ENCODE measurements at places on chromosomes 11 and 22.

DNA sequence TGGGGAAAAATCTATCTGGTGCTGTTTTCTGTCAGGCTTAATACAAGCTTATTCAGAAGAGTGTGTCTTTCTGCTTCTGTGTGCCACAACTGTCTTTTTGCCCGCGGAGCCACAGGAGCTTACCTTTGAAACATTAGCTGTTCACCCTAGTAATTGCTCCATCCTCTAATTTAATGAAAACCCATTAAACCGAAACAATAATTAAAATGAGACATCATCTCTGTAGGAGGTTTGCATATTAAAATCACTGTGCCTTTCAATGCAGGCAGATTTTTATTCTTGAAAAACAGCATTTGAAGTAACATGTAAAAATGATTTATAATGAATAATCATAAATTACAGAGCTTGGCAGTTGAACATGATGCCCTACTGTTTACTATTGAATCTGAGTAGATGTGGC lies 102.3 kb downstream of the NELL1 start:
- no peak for DNase-seq

DNA sequence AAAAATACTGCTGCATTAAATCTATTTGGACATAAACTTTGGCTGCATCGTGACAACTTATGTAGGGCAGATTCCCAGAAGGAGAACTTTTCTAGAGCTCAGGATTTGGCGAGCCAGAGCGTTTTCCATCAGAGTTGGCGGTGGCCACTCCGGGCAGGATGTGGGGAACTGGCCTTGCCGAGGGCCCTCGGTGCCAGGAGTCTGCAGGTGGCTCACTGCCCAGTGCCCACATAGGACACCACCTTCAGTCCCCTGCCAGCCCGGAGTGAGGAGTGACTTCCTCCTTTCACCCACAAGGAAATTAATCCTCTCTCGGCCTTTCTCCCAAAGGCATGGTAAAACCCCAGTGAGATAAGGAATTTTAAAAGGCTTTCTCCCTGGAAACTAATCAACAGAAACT lies 1.6 kb upstream of the LGALS2 start:
- no peak for DNase-seq

GRCh38 chr11:103870821-103871309 lies 165.6 kb upstream of the DDI1 start:
- DNase-seq, result no peak

DNA sequence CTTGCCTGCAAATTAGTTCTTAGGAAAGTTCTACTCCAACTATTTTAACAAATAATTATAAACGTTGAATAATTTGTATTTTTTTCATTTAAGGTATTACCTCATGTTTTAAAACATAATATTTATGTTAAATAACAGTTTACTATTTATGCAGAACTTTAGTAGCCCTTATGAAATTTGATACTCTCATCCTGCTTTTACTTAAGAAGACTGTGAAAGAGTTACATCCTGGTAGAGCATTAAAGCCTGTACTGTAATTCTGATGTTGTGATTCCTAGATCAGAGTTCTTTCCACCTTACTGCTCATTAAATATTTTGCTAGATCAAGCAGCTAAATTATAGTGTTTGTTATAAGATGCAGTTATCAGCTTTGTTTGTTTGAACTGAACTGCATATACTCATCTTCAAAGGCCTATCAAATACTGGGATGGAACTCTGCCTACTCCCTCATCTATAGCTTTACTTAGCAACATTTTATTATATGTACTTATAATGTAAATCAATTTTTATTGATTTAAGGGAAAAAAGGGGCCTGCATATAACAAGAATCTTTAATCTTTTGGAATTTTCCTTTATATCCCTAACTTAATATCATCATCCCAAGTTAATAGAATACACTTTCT lies 304.2 kb downstream of the DYNC2H1 start:
- no peak for DNase-seq

DNA sequence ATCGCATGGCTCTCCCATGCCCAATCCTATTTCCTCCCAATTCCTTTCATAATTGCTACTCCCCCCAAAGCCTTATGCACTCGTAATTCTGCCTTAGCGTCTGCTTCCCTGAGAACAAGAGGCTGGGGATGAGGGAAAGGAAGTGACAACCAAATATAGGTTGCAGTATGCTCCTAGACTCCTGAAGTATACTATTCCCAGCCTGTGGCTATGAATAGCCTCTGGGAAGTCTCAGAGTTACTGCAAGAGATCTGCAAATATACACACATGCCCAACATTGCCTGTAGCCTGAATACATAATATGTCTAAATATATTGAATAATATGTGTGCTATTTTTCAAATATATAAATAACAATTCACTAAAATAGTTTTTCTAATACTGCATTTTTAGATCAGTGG lies 96.1 kb upstream of the CD44 start:
- no peak for DNase-seq

GRCh38 chr11:8788616-8789015 lies 106.0 kb downstream of the RPL27A start:
- DNase-seq, result no peak

DNA sequence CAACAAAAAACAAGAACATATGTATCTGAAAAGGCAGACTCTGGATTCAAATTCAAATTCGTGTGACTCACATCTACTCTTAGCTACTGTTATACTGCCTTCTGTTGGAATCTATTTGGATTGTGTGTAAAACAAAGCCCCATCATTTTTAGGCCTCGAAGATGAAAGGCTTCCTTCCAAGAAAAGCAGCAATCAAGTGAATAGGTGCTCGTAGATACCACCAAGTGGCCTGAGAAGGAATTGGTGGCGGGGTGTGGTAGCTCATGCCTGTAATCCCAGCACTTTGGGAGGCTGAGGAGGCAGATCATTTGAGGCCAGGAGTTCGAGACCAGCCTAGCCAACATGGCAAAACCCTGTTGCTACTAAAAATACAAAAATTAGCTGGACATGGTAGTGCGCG lies 4.2 kb downstream of the GRAMD1B start:
- no peak for DNase-seq

GRCh38 chr11:91264481-91264880 lies 960.1 kb upstream of the FAT3 start:
- DNase-seq, result no peak

DNA sequence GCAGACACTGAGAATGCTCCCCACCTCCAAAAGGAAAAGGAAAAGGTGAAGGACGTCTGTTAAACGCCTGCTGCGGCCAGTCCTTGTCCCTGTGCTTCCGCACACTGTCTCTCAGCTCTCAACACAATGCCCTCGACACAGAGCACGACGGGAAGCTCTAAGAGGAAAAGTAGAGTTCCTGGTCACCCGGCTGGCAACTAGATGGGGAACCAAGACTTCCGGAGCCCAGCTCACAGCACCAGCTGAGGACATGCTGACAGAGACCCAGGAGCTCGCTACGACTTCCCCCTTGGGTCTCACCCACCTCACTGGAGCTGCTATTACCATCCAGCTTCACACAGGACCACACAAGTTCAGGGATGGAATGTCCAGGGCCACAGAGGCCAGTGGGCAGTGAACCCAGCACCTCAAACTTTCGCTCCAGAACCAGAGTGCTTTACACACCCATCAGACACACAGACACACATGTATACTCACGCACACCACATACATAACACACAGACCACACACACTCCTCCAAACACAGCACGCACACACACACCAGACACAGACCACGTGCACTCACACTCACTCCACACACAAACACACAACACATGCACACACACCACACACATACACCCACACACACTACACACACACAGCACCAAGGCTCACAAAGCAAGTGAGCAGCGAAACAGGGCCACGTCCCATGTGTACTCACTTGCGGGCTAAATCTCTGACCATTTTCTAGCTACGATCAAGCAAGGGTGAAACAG lies 9.6 kb downstream of the SULT4A1 start:
- no peak for DNase-seq

DNA sequence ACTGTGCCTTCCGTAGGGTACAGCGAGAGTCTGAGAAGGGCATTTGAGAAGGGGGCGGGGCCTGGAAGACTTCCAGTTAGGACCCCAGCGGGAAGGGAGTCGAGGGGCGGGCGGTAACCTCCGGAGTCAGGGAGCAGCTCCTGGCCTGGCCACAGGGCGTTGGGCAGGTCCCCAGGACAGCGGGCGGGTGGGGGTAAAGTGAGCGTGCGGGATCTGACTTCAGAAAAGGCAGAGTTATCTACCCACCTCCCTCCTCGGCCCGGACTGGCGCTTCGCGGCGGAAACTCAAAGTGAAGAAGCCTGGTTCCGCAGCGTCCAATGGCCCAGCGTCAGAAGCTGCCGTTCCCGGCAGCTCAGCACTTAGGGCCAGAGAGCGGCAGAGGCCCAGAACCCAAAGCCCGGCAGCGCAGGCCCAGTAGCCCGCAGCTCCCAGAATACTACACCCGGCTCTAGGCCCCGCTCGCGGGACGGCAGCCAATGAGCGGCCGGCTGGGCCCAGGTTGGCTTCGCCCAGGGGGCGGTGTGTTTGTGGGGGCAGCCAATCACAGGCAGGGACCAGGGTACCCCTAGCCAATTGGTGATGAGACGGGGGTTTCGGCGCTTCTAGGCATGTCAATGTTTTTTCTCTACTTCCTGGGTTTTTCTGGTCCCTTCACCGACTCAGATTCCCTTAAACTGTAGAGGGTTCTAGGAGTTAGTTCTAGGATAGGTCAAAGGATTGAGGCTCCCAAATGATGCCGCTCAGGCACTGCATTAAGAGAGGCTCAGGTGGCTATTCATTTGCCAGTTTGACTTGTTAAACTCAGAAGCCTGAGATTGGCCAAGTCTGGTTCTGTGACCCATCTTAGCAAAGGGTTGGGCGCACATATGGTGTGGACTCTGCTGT lies at the start of gene TRIM68:
Gene TRIM68 (minus strand): TSS at position 451 of the 886 bp plus-strand sequence. CDS start 2,727 bp downstream, outside the sequence.
- peak; percentile 75 for DNase-seq

- no peak for DNase-seq
Observed at GRCh38 chr22:34804604-34805003, 261.4 kb upstream of the ISX start.

DNA sequence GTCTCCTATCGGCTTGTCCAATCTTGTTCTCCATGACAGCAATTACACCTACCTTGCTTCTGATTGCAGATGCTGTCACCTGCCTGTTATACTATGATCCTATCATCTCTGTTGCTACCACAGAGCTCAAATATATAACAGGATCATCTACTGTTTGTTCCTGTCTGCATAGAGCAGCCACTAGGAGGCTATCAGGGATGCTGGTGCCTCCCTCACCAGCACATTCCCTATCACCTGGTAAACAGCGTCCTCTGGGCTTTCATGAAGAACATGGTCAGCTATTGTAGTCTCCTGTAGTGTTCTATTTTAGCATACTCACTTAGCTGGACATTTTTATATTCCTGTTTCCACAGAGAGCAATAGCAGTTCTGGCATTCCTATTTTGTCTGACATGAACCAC lies 87.8 kb upstream of the FAT3 start:
- DNase-seq, result no peak

- DNase-seq, result no peak
Observed at GRCh38 chr11:112363527-112363926, 102.9 kb upstream of the PLET1 start.

GRCh38 chr22:29044657-29045176 lies 16.9 kb downstream of the C22orf31 start:
- no peak for DNase-seq

DNA sequence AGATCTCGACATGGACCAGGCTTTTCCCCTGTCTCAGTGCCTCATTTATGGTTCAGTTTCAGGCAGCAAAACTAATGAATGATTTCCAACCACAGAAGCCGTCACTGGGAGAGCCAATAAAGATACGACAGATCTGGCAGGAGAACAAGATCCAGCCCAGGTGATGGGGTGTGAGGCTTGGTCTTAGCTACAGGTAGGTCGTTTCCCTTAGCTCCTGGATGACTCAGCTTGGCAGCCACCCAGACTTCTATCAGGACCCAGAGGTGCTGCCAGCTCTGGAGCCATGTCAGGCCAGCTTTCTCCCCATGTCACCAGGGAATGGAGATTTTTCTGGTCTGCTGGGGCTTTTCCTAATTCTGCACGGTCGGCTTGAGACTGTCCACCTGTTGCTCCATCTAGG lies 36.3 kb upstream of the APOBEC3A start:
- peak; percentile 50 for DNase-seq

DNA sequence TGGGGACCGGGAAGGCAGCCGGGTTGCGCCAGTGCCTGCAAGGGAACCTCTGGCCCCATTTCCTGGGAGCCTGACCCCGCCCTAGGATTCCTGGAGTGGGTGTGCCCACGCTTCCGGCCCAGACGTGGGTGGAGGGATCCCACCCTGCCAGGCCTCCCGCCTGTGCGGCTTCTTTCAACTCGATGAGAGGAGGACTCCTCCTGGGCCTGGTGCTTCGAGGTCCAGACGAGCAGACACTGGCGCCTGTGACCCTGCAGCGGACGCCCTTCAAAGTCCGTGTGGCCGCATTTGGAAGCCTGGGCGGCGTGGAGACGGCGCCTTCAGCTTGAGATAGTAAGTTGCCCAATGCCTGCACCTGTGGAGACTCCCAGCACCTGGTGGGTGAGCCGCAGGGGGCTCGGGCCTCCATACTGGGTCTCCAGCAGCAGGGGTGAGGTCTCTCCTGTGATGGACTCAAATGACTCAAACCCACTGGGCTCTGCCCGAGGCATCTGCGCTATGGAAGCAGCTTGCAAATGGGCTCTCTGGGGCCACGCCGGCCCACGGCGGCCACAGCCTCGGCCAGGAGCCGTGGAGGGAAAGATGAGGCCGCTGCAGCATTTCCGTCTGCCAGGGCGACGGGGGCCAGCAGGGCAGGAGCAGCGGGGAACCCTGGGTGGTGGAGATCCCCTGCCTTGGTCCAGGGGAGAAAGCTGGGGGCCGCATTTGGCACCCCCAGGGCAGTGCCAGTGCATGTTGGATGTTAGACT lies 64.3 kb upstream of the PPARA start:
- no peak for DNase-seq

GRCh38 chr11:2191883-2192282 lies 20.3 kb upstream of the TH start:
- no peak for DNase-seq

GRCh38 chr22:43310311-43310710 lies 32.9 kb downstream of the SCUBE1 start:
- DNase-seq, result peak; percentile 9

- no peak for DNase-seq
Observed at GRCh38 chr11:90770007-90770406, 547.2 kb upstream of the CHORDC1 start.

DNA sequence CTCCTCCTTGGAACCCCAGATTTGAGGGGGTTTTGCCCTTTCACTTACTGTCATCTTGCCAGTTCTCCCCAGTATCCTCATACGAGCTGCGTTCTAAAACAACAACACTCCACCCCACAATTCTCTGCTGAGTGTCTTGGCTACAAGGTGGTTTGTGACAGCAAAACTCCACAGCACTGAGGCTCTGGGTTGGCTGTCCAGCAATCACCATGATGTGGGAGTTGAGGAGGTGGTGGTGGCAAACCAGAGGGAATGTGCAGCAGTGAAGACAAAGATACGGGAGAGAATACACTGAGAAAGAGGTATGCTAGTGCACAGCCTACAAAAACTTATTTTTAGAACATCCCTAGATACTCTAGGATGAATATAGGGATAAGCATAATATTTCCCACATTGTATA lies 335.0 kb downstream of the C11orf87 start:
- DNase-seq, result no peak

GRCh38 chr11:114036147-114036811 lies 23.2 kb upstream of the ZBTB16 start:
- peak; percentile 24 for DNase-seq

All from NCI-H345 (cell line).